Right atrium auricular region (tissue), 2 donors: ENCODE measurements at places on chromosomes 6 and 20. TPM values are rescaled to one million over a fixed set of nuclear protein-coding genes. Genes with fewer than 3 reads are reported as not detected.

GRCh38 chr20:5703681-5704101 lies 46.5 kb upstream of the SHLD1 start:
- no peaks in the 10 kb centered on the region for H3K36me3 ChIP-seq
- H3K27ac ChIP-seq, result peak overlapping the region; percentile 20
- no peaks in the 10 kb centered on the region for H3K27me3 ChIP-seq
- no peak overlapping the region for H3K4me3 ChIP-seq

DNA sequence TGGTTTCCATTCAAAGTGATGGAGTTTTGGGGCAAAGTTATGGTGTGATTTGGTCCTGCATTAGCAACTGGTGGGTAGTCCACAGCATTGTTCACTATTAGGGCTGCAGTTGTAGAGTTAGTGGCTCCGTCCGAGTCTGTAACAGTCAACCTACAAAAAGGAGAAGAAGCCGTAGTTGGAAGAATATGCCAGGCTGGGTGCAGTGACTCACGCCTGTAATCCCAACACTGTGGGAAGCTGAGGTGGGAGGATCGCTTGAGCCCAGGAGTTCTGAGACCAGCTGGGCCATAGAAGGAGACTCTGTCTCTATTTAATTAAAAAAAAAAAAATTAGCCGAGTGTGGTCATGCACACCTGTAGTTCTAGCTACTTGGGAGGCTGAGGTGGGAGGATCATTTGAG lies 69.5 kb downstream of the KIAA0319 start:
- DNase-seq, result no peak
- H3K27me3 ChIP-seq, result no peaks in the 10 kb centered on the region
- no peaks in the 10 kb centered on the region for H3K4me1 ChIP-seq
- H3K36me3 ChIP-seq, result no peaks in the 10 kb centered on the region

- DNase-seq, result no peak
- no peak overlapping the region for H3K27ac ChIP-seq
- H3K27me3 ChIP-seq, result no peaks in the 10 kb centered on the region
Measured at GRCh38 chr20:12395760-12396159, 478.1 kb downstream of the BTBD3 start.

DNA sequence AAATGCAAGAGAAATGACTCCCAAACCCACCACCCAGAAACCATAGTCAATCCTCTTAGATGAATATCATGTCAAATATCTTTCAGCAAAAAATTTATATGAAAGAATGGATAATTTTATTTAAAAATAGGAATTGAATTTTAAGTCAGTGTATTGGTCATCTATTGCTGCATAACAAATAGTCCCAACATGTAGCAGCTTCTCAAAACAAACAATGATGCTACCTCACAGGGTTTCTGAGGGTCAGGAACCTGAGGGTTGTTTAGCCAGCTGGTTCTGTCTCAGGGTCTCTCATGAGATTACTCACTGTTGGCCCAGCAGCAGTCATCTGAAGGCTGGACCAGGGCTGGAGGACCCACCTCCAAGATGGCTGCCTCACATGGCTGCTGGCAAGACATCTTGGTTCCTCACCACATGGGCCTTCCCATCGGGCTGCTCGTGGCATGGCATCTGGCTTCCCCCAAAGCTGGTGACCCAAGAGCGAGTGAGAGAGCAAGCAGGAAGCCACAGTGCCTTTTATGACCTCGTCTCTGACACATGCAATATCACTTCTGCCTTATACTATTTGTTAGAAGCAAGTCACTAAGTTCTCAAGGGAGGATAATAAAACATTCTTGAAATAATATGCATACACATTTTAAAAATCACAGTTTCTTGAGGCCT lies 36.3 kb downstream of the BANF2 start:
- no peaks in the 10 kb centered on the region for H3K27me3 ChIP-seq
- no peak for DNase-seq
- no peaks in the 10 kb centered on the region for H3K4me1 ChIP-seq

GRCh38 chr20:1949347-1950100 lies 44.3 kb downstream of the PDYN start:
- H3K36me3 ChIP-seq, result no peaks in the 10 kb centered on the region
- H3K4me3 ChIP-seq, result no peak overlapping the region
- no peak for DNase-seq
- no peaks in the 10 kb centered on the region for H3K27me3 ChIP-seq
- no peaks in the 10 kb centered on the region for H3K4me1 ChIP-seq
- H3K27ac ChIP-seq, result no peak overlapping the region

DNA sequence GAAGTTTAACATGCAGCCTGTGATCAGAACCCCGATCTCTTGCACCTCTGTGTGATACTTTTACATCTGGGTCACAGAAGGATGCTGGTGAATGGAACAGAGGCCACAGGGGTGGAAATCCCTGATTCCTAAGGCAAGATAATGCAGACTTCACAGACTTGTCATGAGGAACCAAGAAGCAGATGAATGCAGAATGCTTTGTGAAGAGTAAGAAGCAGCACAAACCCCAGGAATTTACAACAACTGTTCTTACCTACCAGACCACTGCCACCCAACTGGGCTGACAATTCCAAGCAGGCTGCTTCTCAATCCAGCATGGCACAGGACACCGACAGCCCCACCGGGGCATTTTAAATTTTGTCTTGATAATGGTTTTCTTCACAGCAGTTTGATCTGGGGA lies 113.2 kb upstream of the CD93 start:
- no peak for DNase-seq
- peaks cover 7% of the 10 kb centered on the region for H3K4me1 ChIP-seq
- H3K4me3 ChIP-seq, result no peak overlapping the region
- H3K27me3 ChIP-seq, result no peaks in the 10 kb centered on the region
- H3K27ac ChIP-seq, result no peak overlapping the region

The BPIFA1 gene
- not detected for total RNA-seq

The CAP2 gene
- total RNA-seq, result 63.6 TPM

The CD93 gene
- 51.6 TPM for total RNA-seq
